ENCODE measurements at places on chromosomes 2 and 18. TPM values are rescaled to one million over a fixed set of nuclear protein-coding genes. Genes with fewer than 3 reads are reported as not detected.

Gene ANKAR
- polyA plus RNA-seq: 3.8 TPM

Gene PIEZO2
- polyA plus RNA-seq: 5.9 TPM

DNA sequence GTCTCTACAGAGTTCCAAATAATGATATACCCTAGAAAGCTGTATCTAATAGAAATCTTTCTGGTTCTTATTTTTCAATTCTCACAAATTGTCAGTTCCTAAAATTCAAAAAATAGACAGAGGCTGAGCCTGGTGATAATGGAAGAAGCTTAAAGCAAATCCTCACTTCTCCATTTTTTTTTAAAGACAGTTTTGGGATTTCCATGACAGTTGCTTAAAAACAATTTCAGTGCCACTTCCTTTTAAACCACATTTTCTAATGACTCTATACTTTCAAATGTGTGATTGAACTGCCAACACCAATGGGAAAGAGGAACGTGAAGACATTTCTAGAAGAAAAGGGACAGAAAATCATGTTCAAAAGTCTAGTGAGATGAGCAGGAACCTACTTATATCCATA, 4.0 kb downstream of the GKN2 start:
- DNase-seq: no peak

DNA sequence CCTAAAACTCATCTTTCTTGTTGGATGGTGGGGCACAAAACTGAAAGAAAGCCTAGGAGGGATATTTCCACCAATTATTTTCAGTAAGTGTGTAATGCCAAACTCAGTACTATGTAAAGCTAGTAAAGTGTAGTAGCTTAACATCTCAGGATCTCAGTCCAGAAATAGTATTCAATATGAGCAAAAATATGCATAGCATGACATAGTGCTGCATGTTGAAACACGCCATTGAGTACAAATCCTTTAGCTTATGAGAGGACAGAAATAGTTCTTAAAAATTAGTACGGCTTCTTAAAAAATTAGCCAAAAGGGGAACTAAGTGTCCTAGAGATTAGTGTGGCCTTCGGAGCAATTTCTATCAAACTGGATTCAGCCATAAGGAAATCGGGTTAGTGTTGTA, 21.7 kb upstream of the ATL2 start:
- no peak for DNase-seq

- no peak for DNase-seq
These were observed 132.8 kb upstream of the TMEFF2 start for GRCh38 chr2:192327576-192327975.

GRCh38 chr2:101328474-101329007, 20.0 kb upstream of the RNF149 start:
- no peak for DNase-seq

GRCh38 chr2:96129528-96130120, 8.7 kb downstream of the ASTL start:
- DNase-seq: no peak

DNA sequence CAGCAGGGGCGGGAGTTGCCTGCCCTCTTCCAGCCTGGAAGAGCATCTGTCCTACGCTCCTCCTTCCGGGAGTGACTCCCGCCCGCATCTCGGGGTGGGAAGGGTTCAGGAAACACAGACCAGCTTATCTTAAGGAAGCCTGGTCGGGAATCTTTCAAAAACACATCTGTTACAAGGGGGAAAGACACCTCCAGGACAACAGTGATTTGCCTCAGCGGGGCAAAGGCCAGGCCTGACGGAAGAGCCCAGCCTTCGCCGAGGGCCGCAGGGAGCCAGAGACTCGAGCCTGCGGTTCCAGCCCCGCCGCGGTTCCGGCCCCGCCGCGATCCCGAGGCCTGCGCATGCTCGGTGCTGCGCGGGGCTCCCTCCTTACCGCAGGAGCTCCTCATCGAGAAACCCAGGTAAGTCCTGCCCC, 38.1 kb upstream of the TGIF1 start:
- no peak for DNase-seq
